PC-3 (cell line): ENCODE measurements at places on chromosomes 7 and 10. TPM values are rescaled to one million over a fixed set of nuclear protein-coding genes. Genes with fewer than 3 reads are reported as not detected.

The ACSL5 gene
- 1.4 TPM in 1 of 2 replicates, not detected in the other for total RNA-seq

The PNLIPRP3 gene
- not detected in 2 replicates for total RNA-seq

The MACC1 gene
- total RNA-seq: 7.9 and 12.0 TPM in 2 replicates

The RP9 gene
- 24.6 and 33.9 TPM in 2 replicates for total RNA-seq

The DTX2 gene
- total RNA-seq: 27.0 and 37.6 TPM in 2 replicates

The RAPGEF5 gene
- 5.6 and 10.8 TPM in 2 replicates for total RNA-seq

The BBS9 gene
- total RNA-seq: 5.7 and 13.0 TPM in 2 replicates

The NYAP1 gene
- total RNA-seq: 1.2 and 1.9 TPM in 2 replicates

The STK32C gene
- total RNA-seq: 28.3 and 34.7 TPM in 2 replicates

The COL17A1 gene
- 1.2 and 1.6 TPM in 2 replicates for total RNA-seq
